ENCODE measurements at places on chromosomes 5 and 9.

DNA sequence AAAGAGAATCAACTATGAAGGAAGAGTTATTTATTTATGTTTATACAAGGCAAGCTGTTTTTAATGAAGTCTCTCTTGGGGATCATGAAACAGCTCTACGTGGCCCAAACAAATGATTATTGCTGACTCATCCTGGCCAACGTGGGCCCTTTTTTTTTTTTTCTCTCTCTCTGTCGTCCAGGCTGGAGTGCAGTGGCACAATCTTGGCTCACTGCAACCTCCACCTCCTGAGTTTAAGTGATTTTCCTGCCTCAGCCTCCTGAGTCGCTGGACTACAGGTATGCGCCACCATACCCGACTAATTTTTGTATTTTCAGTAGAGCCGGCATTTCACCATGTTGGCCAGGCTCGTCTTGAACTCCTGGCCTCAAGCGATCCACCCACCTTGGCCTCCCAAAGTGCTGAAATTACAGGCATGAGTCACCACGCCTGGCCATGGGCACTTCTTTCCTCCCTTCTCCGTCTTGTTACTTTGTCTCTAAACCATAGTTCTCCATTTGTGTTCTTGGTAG, 98.3 kb downstream of the BASP1 start:
- DNase-seq = peak; percentile 55

GRCh38 chr9:125418404-125418803, 156.8 kb downstream of the GAPVD1 start:
- no peak for DNase-seq

GRCh38 chr5:56110646-56111403, 116.1 kb upstream of the IL6ST start:
- DNase-seq = peak; percentile 35

GRCh38 chr9:124761196-124761595, 9.9 kb downstream of the NR6A1 start:
- no peak for DNase-seq

DNA sequence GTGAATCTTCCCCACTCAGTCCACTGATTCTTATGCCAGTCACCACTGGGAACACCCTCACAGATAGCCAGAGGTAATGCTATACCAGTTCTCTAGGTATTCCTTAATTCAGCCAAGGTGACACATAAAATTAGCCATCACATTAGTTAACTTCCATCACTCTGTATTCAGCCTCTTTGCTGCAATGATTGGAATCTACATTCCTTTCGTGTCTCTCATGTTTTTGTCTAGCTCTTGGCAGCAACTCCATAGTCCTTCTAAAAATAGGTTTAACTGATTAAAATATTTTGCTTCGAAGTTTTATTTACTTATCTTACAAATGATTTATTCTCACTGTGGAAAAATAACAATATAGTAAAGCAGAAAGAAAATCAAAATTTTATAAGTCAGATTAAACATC, 19.6 kb upstream of the RNF20 start:
- DNase-seq = peak; percentile 35

GRCh38 chr5:76180814-76181805, 97.9 kb downstream of the SV2C start:
- DNase-seq = no peak

DNA sequence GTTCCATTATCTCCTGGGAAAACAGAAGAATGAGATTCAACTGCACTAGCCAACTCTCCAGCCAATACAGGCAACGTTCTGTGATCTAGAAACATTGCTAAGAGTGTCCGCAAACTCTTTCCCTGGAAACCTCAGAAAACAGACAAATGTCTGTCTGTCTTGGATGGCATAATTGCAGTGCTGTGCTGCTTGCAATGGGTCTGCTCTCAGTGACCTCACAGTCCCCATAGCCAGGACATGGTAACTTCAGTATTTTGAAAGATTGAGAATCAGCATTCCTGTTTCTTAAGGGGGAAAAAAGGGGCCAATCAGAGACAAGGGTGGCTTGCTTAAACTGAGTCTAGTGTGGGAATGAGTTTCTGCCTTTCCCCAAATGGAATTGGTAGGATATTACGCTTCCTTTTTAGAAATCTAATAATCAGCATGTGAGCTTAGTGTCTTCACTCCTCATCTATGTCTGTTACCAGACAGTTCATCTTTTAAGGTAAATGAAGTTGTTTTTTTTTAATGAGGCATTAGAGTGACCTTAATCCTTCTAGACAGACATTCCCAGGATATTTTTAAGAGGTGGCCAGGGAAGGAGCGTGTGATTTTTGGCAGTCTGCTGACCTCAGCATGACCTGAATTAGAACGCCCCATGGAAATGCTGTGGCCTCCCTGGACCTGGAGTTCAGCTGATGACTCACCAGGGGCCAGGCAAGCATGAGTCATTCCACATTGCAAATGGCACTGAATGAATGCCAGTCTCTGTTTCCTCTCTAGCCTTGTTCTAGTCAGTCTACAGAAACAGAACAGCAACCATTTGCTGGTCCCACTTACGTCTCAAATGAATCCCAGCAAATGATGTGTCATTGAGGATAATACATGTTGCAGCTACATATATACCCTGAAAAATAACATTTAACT, 210.2 kb upstream of the ACTBL2 start:
- DNase-seq = peak; percentile 94

- DNase-seq = no peak
These were observed 51.7 kb downstream of the SH3GL2 start for GRCh38 chr9:17630531-17630949.

- no peak for DNase-seq
These were observed 80.8 kb downstream of the NTRK2 start for GRCh38 chr9:84750152-84750865.

GRCh38 chr5:126973193-126973592, 57.2 kb downstream of the MARCHF3 start:
- no peak for DNase-seq

DNA sequence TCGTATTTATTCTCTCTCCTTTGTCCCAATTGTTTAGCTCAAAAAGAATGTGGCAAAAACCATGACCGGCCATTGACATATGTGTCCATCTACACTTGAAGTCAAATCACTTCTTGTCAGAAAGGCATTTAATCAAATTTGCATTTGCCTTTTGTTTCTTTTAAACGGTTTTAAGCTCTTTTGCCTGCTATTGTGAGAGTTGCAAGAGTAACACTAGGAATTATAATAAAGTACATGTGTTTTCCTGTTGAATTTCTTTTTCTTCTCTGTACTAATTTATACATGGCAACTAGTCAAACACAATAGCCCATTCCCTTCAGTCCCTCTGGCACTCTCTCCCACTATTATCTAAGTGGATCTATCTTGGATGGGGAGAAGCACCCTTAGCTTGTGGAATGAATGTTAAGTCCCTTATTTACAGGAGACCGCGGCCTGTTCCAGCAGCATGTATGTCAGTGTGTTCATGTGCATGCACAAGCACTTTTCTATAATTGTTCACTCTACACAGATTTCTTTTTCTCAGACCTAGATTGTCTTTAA, 3.2 kb downstream of the ADAMTSL1 start:
- DNase-seq = peak; percentile 49

DNA sequence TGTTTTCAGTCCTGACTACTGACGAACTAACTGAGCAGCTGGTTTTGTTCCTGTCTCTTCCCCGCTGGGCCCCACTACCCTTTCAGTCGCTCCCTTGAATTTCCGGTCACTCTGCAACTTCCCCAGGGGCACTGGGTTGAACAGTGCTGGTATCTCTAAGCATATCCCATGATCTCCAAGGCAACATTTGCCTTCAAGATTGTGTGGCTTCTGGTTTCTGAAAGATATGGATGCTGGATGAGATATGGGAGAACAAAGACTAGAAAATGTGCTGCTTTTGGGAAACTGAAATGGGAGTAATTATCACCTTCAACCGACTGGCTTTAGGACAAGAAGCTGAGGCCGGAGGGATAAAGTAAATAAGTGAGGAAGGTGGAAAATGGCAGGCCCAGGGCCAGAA, 258.2 kb upstream of the PIK3R1 start:
- no peak for DNase-seq

GRCh38 chr5:140609126-140609525, 23.8 kb downstream of the CD14 start:
- DNase-seq = no peak

- no peak for DNase-seq
These were observed 463.9 kb downstream of the PRR16 start for GRCh38 chr5:120927950-120928530.

DNA sequence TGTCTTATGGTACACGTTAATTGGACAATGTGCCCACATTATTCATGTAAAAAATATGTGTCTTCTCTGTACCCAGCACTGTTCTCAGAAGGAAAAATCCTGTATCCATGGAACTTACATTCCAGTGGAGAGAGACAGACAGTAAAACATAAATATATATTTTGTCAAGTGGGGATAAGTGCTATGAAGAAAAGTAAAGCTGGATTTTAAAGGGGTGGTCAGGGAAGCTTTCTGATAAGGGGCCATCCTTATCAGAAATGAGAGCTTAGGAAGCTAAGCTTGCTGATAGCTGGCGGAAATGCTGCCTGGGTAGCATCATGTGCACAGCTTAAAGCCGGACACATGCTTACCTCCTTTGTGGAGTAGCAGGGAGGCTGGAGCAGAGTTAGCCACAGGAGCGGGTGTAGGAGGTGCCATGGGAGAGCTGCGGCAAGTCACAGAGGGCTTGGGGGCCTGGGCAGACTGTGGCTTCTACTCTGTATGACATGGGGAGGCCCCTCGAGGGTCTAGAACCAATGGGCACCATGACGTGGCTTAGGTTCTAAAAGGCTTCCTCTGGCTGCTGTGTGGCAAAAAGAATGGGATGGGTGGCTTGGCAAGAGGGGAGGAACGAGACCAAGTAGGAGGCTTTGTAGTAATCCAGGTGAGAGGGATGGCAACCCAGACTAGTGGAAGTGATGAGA, 141.7 kb downstream of the FGF1 start:
- DNase-seq = no peak

DNA sequence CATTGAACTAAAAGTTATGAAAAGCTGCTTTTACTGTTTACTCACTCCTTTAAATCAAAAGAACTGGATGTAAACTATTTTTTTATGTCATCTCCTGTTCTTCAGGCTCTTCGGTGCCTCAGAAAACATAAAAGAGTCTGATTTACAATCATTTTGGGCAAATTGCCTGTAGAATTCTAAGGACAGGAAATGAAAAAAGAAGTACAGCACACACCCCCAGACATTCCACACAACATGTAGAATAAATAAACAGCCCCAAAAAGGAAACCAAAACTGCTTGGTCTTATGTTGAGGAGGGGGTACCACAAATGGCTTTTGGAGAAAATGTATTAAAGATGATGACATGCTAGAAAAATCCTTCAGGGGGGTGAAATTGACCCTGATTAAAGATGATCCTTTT, 57.2 kb downstream of the ITGA1 start:
- DNase-seq = peak; percentile 63

DNA sequence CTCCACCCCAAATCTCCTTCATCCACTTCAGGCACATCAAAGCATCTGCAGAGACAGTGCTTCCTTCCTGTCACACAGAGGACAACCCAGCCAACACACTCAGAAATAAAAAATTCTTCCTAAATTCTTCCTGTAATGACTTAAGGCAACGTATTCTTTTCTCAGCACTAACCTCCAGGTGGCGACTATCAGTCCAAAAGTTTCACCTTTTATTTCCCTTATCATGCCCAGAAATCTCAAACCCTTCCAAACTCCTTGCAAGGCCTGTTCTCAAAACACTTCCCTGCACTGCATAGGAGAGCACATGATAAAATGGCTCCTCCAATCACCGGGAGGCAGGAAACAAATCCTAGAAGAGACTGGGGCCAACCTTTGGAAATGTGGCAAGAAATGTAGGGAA, 35.1 kb downstream of the SLIT3 start:
- DNase-seq = peak; percentile 5

DNA sequence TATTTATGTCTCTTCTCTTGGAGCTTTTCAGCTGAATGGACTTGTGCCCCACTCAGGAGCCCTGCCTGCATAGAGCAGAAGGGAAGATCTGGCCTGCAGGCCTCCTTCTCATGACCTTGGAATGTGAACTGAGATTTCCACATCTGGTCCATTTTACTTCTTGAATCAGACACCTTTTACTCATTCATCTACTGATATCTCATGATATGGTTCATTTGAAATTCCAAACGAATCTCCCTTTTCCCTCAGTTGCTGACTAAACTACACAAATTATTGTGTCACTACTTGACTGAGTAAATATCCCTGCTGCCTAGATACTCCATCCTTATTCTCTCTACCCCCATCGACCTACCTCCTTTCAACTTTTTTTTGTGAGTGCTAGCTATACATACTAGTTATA, 138.7 kb downstream of the PLCXD3 start:
- DNase-seq = peak; percentile 9

- DNase-seq = peak; percentile 44
These were observed 54.1 kb downstream of the MRPS30 start for GRCh38 chr5:44862808-44863207.

- DNase-seq = no peak
These were observed 16.3 kb downstream of the ROR2 start for GRCh38 chr9:91933556-91934352.

GRCh38 chr9:75148561-75148960, 60.2 kb downstream of the OSTF1 start:
- DNase-seq = peak; percentile 96

DNA sequence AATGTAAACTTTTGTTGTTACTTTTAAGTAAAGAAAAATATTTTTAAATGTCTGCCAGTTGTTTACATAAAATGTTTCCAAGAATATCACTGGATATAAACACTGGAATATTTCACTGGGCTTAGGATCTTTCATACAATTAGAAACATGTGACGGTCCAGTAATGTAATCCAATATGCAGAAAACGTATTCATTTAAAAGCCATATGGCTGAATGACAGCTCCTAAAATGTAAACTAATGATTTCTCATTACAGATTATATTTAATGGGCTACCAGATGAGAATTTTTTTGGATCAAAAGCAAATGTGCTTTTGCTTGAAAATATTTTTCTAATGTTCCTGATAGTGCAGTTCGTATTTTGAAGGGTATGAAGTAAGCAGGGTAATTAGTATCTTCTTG, 124.3 kb downstream of the TTC39B start:
- no peak for DNase-seq

DNA sequence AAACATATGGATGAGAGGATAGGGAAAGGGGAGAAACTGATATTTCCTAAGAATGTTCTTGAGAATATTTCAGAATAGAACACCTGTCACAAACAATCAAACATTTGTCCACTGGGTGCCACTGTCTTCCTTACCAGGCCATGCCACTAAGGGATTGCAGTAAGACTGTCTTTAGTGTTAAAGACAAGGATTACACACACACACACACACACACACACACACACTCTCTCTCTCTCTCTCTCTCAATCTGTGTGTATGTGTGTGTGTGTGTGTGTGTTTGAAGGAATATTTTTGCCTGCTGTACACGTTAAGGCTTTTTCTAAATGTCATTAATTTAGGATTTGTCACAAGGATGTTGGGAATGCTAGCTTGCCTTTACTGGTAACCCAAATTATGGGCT, 54.4 kb downstream of the CCDC192 start:
- DNase-seq = peak; percentile 66

GRCh38 chr5:76351176-76351575, 51.9 kb upstream of the IQGAP2 start:
- no peak for DNase-seq

GRCh38 chr9:135079018-135079417, 8.4 kb upstream of the OLFM1 start:
- no peak for DNase-seq

- peak; percentile 76 for DNase-seq
These were observed 3.5 kb upstream of the PHYHD1 start for GRCh38 chr9:128917151-128917849.

GRCh38 chr5:54753034-54753433, 232.4 kb downstream of the ESM1 start:
- peak; percentile 65 for DNase-seq

Measured in astrocyte of the spinal cord (primary cell).